ENCODE measurements at places on chromosomes 16 and 17.

- DNase-seq = no peak
Measured at GRCh38 chr16:880471-881171, 80.1 kb upstream of the GNG13 start.

DNA sequence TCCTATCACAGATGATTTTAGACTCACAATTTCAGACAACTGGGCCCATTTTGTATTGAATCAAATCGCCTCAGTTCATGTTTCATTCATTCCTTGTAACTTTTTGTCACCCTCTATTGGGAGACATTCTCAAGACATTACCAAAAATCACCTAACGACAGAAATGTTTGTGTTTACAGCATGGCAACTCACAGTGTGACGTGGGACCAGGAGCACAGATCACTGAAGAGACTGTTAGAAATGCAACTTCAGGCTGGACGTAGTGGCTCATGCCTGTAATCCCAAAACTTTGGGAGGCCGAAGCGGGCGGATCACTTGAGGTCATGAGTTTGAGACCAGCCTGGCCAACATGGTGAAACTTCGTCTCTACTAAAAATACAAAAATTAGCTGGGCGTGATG lies 249.6 kb downstream of the NTN1 start:
- no peak for DNase-seq

- DNase-seq = peak; percentile 56
Measured at GRCh38 chr17:74117999-74118421, 85.5 kb upstream of the RPL38 start.

GRCh38 chr17:66967837-66968543 lies 3.5 kb downstream of the CACNG4 start:
- DNase-seq = no peak

DNA sequence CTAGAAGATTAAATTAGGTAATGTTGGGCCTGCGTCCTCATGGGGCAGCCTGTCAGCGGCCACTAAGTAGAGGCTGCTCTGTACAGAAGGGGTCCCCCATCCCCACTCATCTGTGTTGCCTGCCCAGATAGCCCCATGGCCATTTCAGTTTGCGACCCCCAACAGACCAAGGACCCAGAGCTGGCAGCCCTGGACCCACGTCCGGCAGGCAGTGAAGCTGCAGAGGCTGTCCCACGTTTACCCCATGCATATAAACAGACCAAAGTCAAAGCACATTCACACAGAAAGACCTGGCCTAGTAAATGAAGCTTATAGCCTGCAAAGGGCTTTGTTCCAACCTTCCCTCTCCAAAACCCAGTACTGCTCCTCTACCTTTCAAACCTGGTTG lies 4.6 kb downstream of the PDF start:
- DNase-seq = no peak

- no peak for DNase-seq
Measured at GRCh38 chr17:72565006-72565405, 444.2 kb downstream of the SOX9 start.

DNA sequence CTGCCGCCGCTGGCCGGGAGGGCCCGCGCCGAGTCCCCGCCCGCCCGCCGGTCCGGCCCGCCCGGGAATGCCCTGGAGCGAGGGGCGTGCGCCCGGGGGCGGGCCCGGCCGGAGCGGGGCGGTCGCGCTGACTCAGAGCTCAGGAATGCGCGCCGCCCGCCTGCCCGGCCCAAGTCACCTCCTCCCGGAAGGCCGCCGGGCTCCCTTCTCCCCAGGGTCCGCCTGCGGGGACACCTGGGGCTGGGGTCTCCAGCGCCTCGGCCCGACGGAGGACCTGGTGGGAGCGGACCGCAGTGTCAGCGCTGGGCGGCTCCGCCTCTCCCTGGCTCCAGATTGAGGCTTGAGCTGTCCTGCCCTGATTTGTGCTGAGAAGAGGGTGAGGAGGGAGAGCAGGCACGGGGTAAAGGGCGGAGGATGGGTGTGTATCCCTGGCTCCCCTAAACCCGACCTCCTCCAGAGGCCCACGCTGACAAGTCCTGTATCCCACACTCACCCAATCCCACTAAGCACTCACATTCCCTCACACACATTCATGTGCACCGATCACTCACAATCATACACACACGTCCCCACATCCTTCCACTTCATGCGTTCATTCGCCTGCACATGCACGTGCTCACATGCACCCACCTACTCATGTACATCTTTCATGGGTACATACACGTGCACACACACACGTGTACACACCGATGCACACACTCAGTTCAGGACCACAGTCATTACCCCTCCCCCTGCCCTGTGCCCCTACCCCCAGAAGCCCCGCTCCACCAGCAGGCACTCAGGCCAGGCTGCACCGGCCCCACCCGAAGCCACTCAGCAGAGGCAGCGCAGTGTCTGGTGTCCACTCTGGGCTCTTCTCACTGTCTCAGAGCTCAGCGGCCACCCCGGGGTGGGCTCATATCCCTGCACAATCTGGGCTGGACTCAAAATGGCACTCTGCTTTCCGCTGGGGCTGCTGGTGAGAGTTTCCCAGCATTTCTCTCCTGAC lies at the start of gene RHBDF1:
Gene RHBDF1, minus strand, starts transcription at position 71 of the 988 bp plus-strand sequence. CDS start 7,616 bp downstream, outside the sequence.
- DNase-seq = no peak

GRCh38 chr16:1488054-1488601 lies 616 bp downstream of the PTX4 start:
- DNase-seq = no peak

DNA sequence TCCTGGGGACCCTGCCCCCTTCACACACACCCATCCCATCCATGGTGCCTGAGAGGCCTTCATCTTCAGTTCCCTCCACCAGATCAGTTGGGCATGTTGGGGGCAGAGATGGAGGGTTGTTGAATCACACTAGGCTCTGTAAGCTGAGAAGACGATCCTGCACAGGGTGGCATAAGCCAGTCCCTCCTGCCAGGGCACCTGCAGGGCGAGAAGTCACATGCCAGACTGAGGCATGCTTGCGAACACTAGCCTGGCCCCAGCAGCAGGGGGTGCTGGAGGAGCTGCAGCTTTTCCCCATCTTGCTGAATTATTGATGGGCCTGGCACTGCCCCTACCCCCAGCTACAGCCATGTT lies 6.1 kb upstream of the TBX2 start:
- DNase-seq = no peak

- no peak for DNase-seq
Measured at GRCh38 chr17:72306037-72306436, 185.2 kb downstream of the SOX9 start.

DNA sequence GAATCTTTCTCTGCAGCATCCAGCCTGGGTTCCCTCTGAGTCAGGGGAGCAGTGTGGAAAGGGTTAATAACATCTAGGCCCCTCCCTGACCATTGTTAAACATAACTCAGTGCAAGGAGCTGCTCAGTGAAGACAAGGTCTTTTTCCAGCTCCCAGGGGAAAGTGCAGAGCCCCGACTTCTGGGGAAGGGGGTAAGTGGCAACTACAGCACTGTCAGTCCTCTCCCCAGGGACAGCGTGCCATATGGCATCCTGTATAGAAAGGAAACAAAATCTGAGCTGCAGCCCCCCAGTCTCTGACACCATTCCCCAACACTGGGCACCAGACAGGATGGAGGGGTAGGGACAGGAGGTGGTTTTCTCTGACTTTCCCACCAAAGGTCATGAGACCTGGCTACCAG lies 7.8 kb downstream of the MRPL27 start:
- DNase-seq = no peak

GRCh38 chr17:48225725-48226567 lies 118.4 kb downstream of the SNX11 start:
- DNase-seq = no peak

GRCh38 chr16:58428621-58429542 lies 36.6 kb downstream of the GINS3 start:
- no peak for DNase-seq

DNA sequence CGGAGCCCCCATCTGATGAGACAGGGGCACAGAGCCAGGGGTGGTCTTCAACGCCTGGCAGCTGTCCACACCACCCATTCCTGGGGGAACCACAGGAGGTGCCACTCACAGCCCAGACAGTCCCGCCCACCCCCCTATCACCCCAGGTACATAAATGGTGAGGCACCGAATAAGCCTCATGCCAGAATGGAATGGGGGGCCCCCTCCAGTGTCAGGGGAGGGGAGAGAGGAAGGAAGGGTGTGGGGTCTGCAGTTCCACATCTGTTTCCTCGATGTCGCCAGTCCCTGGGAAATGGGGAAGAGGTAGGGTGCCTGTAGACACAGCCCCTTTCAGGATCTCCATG lies 1.7 kb downstream of the TMC6 start:
- no peak for DNase-seq

DNA sequence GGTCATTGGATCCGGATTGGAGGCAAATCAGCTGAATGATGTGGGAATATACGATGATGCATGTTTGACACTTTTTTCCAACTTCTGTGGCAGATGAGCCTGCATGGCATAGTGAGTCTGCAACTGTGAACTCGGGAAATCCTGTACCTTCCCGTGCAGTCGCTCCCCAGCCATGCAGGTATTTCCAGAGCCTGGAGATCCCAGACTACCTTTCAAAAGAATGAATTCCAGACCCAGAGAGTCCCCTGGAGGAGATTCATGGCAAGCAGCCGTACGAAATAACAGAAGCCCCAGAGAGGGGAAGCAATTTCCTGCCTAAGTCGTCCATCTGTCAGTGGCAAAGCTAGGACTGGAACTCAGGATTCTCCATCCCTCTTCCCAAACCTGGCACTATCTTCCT lies 75.7 kb upstream of the FAM20A start:
- no peak for DNase-seq

DNA sequence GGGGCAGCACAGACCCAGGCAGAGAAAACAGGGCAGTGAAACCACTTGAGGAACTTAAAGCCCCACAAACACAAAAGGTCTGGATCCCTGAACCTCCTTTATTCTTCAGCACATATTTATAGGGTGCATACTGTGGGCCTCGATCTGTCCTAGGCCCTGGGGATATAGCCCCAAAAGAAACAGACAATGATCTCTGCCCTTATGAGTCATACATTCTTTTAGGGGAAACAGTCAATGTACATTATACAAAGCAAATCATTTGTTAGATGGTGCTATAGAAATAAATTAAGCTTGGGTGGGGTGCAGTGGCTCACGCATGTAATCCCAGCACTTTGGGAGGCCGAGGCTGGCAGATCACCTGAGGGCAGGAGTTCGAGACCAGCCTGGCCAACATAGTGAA lies 10.0 kb upstream of the HES7 start:
- DNase-seq = no peak

- no peak for DNase-seq
Measured at GRCh38 chr17:80320496-80320895, 59.8 kb downstream of the RNF213 start.

DNA sequence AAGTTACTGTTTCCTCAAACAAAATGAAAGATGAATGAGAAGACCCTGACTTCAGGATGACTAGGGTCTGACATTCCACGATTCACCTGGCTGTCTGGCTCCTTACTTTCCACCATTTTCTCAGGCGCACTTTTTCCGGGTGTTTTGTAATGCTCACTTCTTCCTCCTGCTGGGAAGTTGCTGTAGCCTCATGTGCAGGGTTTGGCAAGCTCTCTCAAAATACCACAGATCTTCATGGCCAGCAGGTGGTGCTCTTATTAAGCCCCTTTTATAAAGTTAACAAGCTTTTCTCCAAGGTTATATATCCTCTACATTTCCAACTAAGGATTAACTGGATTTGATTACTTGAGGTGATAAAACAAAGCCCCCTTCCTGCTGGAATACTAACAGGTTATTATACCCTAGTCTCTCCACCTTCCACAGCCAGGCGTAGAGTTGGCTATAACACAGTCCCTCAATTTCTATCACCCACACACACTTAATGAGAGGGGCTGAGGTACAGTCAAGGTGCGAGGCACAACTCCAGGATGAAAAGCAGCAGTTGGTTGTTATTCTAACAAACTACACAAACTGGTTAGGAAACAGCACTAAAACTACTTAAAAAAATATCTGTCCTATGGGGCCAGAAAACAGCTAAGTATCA lies 45.4 kb downstream of the STH start:
- DNase-seq = peak; percentile 78

DNA sequence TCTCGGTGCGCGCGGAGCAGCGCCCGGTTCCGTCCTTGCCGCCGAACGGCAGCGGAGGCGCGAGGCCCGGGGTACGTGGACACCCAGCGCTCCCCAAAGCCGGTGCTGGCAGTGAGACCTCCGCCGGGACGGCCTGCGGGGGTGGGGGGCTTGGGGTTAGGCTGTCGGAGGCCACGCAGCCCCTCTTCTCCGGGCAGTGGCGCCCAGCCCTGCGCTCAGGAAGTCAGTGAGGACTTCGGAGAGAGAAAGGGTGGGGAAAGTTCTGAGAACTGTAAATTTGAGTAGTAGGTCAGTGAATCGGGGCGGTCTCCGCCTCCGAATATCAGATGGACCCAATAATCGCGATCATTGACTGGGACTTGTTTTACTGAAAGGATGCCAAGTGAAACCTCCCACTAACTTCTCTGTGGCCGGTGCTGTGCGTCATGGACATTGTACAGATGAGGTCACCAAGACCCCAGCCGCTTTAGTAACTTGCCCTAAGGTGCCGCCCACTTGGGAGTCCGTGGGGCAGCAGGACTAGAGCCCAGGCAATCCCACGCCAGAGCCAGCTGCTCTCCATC lies 468 bp downstream of the IL4R start:
- no peak for DNase-seq

- no peak for DNase-seq
Measured at GRCh38 chr16:4564661-4565267, 8.6 kb downstream of the C16orf96 start.

DNA sequence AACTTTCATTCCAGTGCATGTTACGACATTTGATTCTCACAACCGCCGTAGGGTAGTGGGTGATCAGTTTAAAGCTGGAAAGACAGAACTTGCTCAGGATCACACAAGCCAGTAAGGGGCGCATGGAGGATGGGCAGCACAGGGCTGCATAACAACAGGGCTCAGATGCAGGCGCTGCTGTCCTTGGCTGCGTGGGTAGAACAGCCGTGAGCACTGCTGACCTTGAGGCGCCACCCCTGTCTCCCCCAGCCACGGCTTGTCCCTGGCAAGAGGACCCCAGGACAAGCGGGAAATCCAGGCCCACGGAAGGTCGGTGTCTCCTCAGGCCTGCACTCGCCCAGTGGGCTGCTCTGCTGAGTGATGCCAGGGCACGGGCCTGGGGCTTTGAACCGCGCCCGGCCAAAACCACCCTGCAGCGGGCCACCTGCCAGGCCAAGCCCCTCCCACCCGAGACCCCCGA lies 84.7 kb downstream of the LMF1 start:
- DNase-seq = no peak

- no peak for DNase-seq
Measured at GRCh38 chr16:57859331-57859730, 57.0 kb upstream of the KIFC3 start.

Measured in NCI-H510A treated with DMSO at 0.1 percent for 48 hours (cell line).